Tibial nerve (tissue), 4 donors: ENCODE measurements at places on chromosomes 1 and 21. TPM values are rescaled to one million over a fixed set of nuclear protein-coding genes. Genes with fewer than 3 reads are reported as not detected.

DNA sequence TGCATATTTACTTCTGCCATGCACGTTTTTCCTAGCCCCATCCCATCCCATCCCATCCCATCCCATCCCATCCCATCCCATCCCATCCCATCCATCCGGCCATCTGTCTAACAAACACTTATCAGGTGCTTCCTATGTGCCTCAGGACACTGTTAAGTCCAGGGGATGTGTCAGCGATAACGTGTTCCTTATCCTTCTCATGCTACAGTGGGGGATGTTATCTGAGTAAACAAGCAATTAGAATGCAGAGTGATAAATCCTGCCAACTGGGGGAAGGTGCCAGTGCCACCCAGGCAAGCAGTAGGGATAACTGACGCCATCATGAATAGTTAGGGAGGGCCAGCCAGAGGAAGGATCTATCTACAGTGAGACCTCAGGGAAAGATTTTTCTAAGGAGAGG lies 304.2 kb downstream of the CAMTA1 start:
- DNase-seq = no peak
- no peaks in the 10 kb centered on the region for H3K4me1 ChIP-seq
- no peaks in the 10 kb centered on the region for H3K36me3 ChIP-seq
- no peak overlapping the region for H3K4me3 ChIP-seq
- H3K27ac ChIP-seq = no peak overlapping the region

DNA sequence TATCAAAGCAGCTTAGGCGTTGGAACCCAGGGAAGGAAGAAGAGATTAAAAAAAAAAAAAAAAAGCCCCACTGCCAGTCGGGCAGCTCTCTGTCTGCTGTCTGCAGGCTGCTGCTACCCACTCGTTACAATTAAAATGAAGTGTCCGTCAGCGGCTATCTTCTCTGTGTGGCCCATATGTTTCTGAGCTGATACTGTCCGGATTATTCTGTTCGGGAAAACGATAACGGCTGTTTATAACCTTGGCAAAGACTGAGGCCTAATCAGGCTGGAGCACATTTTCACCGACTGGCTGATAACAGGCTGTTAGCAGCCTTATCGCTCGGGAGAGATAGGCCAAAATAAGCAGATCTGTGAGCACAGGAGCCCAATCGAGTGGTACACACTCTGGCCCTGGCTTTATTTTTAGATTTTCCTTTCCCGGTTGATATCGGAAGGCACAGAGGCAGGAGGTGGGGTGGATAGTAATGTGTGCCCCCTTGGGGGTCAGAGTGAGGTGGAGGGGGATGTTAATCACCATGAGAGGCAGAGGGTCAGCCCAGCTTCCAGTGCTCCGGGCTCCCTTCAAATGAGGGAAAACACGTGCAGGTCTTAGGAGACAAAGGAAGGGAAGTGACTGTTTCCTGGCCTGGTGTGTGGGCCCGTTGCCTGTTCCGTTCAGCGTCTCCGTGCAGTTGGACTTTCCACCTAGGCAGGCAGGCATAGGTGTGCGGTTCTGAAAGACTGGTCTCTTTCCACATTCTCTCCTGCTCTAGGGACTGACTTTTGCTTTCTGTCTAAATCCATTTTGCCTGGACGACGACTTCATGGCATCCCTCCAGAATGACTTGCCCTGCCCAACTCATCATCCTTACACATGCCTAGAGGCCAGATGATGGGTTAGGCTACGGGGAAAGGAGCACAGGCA lies 153.4 kb downstream of the PBX1 start:
- no peaks in the 10 kb centered on the region for H3K4me1 ChIP-seq
- H3K27ac ChIP-seq = peak overlapping the region; percentile 55
- no peaks in the 10 kb centered on the region for H3K27me3 ChIP-seq
- no peaks in the 10 kb centered on the region for H3K36me3 ChIP-seq
- H3K4me3 ChIP-seq = no peak overlapping the region

GRCh38 chr1:151596166-151596953 lies 15.5 kb upstream of the SNX27 start:
- no peak for DNase-seq
- no peaks in the 10 kb centered on the region for H3K27me3 ChIP-seq
- no peak overlapping the region for H3K27ac ChIP-seq
- no peaks in the 10 kb centered on the region for H3K36me3 ChIP-seq
- peaks cover 8% of the 10 kb centered on the region for H3K4me1 ChIP-seq

DNA sequence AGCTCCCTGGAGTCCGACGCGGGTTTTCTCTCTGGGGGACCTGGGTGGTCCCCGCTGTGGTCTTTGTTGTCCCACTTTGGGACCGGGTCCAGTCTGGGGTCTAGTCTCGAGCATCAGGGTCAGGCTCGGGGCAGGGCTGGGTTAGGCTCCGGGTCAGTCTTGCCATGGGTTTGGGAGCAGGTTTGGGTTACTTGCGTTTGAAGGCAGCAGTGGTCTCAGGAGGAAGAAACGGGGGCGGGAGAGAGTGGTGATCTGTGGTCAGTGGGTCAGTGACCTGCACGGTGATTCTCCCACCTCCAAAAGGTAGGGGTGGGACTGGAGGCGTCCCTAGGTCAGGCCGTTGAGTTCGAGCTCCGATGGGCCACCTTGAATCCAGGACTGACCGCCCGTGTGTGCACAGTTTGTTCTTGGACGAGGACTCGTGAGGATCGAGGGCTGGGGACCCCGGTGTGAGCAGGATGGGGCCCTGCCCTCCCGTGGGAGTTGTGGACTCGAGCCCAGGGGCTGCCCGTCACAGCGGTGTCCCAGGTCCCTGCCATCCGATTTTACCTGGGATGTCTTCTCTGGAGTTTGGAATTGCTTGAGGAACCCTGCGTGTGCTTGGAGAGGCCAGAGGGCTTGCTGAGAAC lies 2.3 kb downstream of the B3GALT6 start:
- no peak overlapping the region for H3K27ac ChIP-seq
- H3K27me3 ChIP-seq = peaks cover 25% of the 10 kb centered on the region
- DNase-seq = no peak
- no peak overlapping the region for H3K4me3 ChIP-seq

TRNP1 gene
- total RNA-seq = 54.9 TPM

GRCh38 chr1:155974208-155975115 lies 3.9 kb downstream of the ARHGEF2 start:
- DNase-seq = no peak
- H3K4me1 ChIP-seq = peaks cover 89% of the 10 kb centered on the region
- H3K36me3 ChIP-seq = no peaks in the 10 kb centered on the region
- H3K27me3 ChIP-seq = no peaks in the 10 kb centered on the region
- peak overlapping the region; percentile 80 for H3K4me3 ChIP-seq
- peak overlapping the region; percentile 95 for H3K27ac ChIP-seq

RXRG gene
- 3.3 TPM for total RNA-seq

DNA sequence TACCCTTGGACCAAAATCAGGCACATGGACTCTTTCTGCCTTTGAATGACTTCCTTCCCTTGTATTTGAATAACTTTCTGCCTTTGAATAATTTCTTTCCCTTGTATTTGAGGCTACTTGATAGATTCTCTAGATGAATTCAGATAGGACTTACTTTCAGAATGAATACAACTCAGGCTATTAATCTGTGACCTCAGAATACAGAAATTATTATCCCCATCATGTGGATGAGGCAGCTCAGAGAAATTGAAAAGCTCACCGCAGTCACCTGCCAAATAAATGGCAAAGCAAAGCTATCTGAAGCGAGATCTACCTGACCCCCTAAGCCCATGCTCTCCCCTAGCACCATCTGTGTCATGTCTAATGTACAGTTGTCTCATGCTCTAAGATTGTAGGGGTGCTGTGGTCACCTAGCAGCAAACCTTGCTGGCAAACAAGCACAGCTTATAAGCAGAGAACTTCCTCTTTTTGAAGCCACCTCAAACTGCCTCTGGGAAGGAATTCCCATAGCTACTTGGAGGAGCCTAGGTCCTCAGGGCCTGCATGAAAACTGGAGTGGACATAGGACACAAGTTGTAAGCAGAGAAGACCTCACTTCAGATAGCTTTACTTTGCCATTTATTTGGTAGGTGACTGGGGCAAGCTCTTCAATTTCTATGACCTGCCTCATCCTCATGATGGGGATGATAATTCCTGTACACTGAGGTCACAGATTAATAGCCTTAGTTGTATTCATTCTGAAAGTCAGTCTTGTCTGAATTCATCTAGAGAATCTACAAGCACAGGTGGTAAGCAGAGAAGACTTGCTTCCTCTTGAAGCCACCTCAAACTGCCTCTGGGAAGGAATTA lies 66.1 kb downstream of the FASLG start:
- no peaks in the 10 kb centered on the region for H3K4me1 ChIP-seq
- H3K27me3 ChIP-seq = peaks cover 3% of the 10 kb centered on the region
- no peak overlapping the region for H3K27ac ChIP-seq
- no peak overlapping the region for H3K4me3 ChIP-seq
- no peaks in the 10 kb centered on the region for H3K36me3 ChIP-seq

DNA sequence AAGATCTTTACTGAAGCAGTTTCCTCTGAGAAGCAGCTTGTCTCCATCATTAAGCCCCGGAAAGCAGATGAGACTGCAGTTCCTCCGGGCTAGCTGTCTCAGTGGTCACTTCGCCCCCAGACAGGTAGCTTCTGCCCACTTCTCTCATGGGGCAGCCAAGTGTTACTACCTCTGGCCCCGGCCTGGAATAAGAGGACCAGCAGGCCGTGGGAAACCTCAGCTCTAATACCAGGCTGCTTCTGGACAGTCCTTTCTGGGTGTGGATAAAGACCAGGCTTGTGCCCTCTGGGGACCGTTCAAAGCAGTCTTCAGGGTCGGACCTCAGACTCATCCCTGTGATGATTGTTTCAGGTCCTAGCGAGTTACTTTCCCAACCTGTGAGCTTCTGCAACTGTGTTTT lies 54.8 kb downstream of the RUNX3 start:
- peaks cover 34% of the 10 kb centered on the region for H3K27me3 ChIP-seq
- H3K4me1 ChIP-seq = no peaks in the 10 kb centered on the region
- H3K27ac ChIP-seq = no peak overlapping the region
- H3K4me3 ChIP-seq = no peak overlapping the region
- no peaks in the 10 kb centered on the region for H3K36me3 ChIP-seq

- no peaks in the 10 kb centered on the region for H3K4me1 ChIP-seq
- no peak for DNase-seq
Observed at GRCh38 chr1:7929637-7930036, 11.0 kb downstream of the TNFRSF9 start.

PPIAL4G gene
- total RNA-seq = not detected

DNA sequence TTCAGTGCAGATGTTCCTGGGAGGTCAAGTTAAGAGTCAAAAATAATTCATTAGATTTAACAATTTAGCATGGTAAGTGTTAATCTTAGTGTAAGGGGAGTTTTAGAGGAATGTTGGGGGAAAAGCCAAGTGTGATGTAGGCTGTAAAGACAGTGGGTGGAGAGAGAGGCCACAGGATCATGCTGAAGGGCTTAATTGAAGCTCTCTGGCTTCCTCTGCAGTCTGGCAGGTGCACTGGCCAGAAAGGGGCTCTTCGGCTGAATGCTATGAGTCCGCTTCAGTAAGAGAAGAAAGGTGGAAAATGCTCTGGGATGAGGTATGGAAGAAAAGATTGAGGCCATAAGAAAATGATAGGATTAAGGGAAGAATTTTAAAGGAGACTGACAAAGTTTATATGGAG lies 3.0 kb downstream of the BRDT start:
- H3K4me3 ChIP-seq = no peak overlapping the region
- H3K4me1 ChIP-seq = no peaks in the 10 kb centered on the region
- DNase-seq = no peak
- H3K27me3 ChIP-seq = no peaks in the 10 kb centered on the region
- H3K27ac ChIP-seq = no peak overlapping the region

- no peak overlapping the region for H3K4me3 ChIP-seq
- no peak overlapping the region for H3K27ac ChIP-seq
- no peaks in the 10 kb centered on the region for H3K27me3 ChIP-seq
- H3K4me1 ChIP-seq = no peaks in the 10 kb centered on the region
- no peaks in the 10 kb centered on the region for H3K36me3 ChIP-seq
- no peak for DNase-seq
Observed at GRCh38 chr1:65626003-65626402, 166.7 kb upstream of the PDE4B start.

GRCh38 chr1:227939791-227940771 lies 7.7 kb downstream of the WNT9A start:
- no peaks in the 10 kb centered on the region for H3K27me3 ChIP-seq
- peak overlapping the region; percentile 53 for H3K27ac ChIP-seq
- H3K36me3 ChIP-seq = no peaks in the 10 kb centered on the region
- no peak overlapping the region for H3K4me3 ChIP-seq
- peaks cover under 1% of the 10 kb centered on the region for H3K4me1 ChIP-seq
- peak; percentile 6 for DNase-seq

GUCA2B gene
- total RNA-seq = not detected

GRCh38 chr1:204326771-204327300 lies 32.9 kb downstream of the PLEKHA6 start:
- H3K4me1 ChIP-seq = no peaks in the 10 kb centered on the region
- no peaks in the 10 kb centered on the region for H3K36me3 ChIP-seq
- H3K27ac ChIP-seq = no peak overlapping the region
- H3K4me3 ChIP-seq = no peak overlapping the region

DNA sequence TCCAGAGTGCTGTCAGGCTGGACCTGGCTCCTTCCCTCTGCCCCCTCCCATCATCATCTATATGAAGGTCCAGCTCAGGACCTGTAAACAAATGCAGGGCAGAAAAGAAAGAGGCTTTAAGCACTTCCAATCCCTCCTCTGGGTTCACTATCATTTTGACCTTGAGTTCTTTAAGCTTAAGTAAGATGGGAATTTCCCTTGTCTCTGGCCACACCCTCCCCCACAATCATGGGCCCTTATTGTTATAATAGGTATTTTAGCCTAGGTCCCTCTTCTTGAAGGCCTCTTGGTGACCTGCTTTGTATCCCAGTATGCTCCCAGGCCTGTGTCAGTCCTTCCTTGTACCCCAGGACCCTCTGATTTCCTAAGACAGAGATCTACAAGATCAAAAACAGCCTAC lies 45.1 kb upstream of the EPS15 start:
- no peak overlapping the region for H3K4me3 ChIP-seq
- no peaks in the 10 kb centered on the region for H3K36me3 ChIP-seq

- DNase-seq = no peak
- H3K4me1 ChIP-seq = no peaks in the 10 kb centered on the region
- no peaks in the 10 kb centered on the region for H3K27me3 ChIP-seq
- H3K27ac ChIP-seq = no peak overlapping the region
- no peaks in the 10 kb centered on the region for H3K36me3 ChIP-seq
- H3K4me3 ChIP-seq = peak overlapping the region; percentile 92
Observed at GRCh38 chr1:85274969-85275453, 1.4 kb downstream of the BCL10 start.

DNA sequence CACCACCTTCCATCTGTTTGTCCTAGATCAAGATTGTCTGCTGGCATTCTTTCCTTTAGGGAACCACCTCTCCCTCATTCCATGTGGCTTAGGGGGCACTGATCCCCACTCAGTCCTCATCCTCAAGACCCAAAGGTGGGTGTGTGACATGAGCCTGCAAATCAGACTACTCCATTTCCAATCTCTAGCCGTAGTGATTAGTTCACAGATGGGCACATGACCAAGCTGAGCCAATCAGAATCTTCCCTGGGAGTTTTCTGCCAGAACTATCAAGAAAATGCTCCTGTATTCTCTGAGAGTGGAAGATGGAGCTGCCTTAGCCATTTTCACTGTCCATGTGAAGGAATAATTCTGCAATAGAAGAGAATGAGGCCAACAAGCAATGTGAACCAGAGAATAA lies 19.3 kb upstream of the PTPRF start:
- no peaks in the 10 kb centered on the region for H3K36me3 ChIP-seq
- H3K4me3 ChIP-seq = no peak overlapping the region
- H3K4me1 ChIP-seq = no peaks in the 10 kb centered on the region

- no peak overlapping the region for H3K27ac ChIP-seq
- DNase-seq = no peak
- no peak overlapping the region for H3K4me3 ChIP-seq
- H3K36me3 ChIP-seq = no peaks in the 10 kb centered on the region
- no peaks in the 10 kb centered on the region for H3K27me3 ChIP-seq
- no peaks in the 10 kb centered on the region for H3K4me1 ChIP-seq
Observed at GRCh38 chr21:41091616-41092015, 76.3 kb upstream of the BACE2 start.
